ENCODE measurements at places on chromosomes 11 and 22. TPM values are rescaled to one million over a fixed set of nuclear protein-coding genes. Genes with fewer than 3 reads are reported as not detected.

DNA sequence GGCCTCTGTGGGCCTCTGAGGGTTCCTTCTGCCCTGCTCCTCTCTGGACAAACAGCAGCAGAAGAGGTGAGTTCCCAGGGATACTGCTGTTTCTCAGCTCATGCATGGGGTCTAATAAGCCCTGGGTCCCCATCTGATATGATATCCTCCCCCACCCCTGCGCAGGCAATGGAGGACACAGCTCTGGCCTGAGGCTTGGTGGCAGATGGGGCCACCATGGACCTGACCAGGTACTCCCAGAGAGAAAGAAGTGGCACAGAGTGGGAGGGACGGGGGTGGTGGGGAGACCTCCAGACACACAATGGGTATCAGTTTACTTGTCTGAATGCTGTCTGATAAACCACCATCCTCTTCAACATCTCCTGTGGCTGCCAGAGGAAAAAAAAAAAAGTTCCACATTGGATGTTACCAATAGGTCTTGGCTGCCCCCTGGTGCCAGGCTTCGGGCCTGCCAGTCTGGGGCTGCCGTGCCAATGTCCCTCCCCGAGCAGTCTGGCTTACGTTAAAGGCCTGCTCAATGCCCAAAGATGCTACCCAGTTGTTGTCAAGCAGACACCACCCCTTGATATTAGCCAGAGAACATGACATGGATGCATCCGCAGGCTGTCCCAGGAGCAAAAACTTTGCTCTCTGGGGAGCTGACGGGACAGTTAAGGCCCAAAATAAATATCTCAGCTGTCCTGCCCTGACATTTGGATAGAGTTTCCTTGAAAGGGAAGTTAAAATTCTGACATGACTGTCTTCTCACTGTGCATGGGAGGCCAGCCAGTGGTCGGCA lies 27.9 kb upstream of the ABCC8 start:
- DNase-seq, result peak; percentile 79

GP1BB gene
- total RNA-seq, result not detected

DNA sequence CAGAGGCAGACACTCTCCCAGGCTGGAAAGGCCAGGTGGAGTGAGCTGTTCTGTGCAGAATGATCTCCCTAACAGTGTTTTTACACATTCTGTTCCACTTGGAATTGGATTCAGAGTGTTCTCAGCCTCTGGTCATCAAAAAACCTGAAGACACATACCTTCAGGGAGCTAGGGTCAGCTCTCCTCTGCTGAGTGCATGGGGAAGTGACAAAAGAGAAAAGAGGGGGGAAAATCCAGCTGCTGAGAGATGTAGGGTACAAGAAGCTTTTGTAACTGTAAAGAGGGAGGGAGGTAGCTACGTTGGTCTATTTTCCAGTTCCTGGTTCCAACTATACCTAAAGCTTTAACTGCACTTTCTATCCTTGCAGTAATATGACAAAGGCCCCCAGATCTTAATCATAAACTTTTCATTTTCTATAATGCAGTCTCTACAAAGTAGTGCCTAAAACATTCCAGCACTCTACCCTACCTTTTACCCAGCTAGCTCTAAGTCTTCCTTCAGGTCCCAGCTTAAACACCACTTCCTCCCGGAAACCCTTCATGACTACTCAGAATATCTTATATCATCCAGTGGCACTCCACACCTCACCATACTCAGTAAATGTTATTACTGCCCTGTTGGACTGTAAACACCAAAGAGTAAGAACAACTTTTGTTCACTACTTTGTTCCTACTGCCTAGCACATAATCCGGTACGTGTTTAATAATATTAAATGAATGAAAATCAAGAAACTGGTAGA lies 9.2 kb downstream of the MAPK1 start:
- no peak for DNase-seq

DNA sequence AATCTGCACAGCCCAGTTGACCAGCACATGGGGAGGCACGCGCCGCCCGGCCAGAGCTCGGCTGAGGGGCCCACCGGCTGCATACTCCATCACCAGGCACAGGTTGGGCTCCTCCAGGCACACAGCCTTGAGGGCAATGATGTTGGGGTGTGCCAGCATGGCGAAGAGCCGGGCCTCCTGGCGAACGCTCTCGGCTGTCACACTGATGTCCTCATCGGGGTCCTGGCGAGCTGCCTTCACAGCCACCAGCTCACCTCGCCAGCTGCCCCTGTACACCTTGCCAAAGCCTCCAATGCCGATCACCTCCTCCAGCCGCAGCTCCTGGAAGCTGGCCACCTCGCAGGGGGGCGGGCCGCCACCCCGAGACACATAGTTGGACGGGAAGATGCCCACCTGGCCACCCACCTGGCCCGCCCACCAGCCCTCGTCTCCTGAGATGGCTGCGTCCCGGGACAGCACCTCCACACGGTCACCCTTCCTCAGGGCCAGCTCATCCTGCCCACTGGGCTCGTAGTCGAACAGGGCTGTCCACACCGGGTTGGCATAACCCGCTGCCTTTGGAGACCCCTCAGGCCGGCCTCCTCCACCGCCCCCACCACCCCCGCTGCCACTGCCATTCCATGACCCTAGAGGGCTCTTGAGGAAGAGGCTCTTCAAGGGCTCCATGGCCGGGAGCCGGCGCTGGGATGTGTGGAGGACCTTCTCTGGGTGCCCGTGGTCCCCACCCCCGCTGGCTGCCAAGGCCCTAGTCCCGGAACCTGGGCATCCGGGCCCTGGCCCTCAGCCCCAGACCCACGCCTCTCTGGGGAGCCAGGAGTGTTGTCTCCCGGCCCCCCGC lies 711 bp downstream of the MAP3K11 start:
- peak; percentile 57 for DNase-seq

CHRDL2 gene
- not detected for total RNA-seq

GRCh38 chr11:26931248-26931631 lies 62.7 kb upstream of the FIBIN start:
- no peak for DNase-seq

GRCh38 chr11:28442131-28442530 lies 333.9 kb downstream of the METTL15 start:
- no peak for DNase-seq

BTG4 gene
- not detected for total RNA-seq

DNA sequence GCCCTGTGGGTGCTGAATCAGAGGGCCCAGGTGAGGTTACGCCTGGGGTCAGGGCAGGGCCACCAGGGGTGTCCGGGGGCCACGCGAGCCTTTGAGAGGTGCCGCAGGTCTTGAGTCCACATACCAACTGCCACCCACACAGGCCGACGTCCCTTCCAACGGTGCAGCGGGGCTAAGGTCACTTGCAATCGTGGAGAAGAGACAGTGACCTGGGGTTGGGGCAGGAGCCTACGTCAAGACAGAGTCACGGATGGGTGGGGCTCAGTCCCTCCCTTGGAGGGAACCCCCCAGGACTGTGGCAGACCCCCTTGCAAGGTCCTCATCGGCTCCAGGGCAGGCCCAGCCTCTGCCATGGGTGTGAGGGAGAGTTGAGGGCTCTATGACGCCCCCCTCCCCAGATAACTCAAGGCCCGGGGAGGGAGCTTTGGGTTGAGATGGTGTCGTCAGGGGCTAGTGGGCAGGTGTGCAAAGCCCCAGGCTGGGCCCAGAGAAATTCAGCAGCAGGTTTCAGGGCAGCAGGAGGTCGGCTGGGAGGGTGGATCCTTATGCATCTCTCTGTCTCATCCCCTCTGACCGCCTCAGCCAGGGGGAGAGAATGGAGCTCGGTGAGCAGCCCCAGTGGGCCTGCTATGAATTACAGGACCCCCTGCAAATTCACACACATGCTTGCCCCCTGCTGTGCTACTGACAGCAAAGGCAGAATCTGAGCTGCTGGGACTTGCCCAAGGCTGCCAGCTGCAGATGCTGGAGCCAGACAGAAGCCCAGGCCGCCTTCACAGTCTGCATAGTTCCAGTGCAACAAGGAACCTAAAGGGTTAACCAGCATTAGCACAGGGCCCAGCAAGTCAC lies 60.0 kb downstream of the MYEOV start:
- DNase-seq, result no peak

RTN4RL2 gene
- total RNA-seq, result not detected

NXPE1 gene
- total RNA-seq, result not detected

MB gene
- not detected for total RNA-seq

FDX1 gene
- 19.0 TPM for total RNA-seq

- no peak for DNase-seq
Observed at GRCh38 chr11:11987503-11988022, 20.9 kb downstream of the DKK3 start.

Measured in activated CD8-positive, alpha-beta memory T cell treated with anti-CD3 and anti-CD28 coated beads, Interleukin-2, amount 10 ng/mL, durations not matched to agents 7 days and 5 days (primary cell).